ENCODE measurements at places on chromosomes 6 and 20.

- DNase-seq, result no peak
These were observed 21.9 kb upstream of the MBOAT1 start for GRCh38 chr6:20234136-20234535.

DNA sequence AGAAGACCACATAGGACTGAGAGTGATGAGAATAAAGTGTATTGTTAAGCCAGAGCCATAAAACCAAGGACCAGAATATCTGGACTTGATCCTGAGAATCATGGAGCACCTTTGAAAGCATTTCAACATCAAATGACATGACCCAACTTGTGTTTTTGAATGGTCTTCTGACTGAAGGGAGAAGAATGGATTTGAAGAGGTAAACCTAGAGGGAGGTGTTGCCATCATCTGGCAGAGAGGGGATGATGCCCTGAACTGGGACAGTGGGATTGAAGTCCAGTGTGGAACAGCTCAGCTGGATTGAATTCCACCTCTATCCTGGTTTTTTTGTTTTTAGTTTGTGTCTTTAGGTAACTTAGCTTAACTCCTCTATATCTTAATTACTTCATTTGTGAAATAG is 570.0 kb downstream of the TBC1D32 start:
- DNase-seq, result peak; percentile 18

- DNase-seq, result no peak
These were observed 1516.9 kb upstream of the DEFB115 start for GRCh38 chr20:29740601-29740950.

DNA sequence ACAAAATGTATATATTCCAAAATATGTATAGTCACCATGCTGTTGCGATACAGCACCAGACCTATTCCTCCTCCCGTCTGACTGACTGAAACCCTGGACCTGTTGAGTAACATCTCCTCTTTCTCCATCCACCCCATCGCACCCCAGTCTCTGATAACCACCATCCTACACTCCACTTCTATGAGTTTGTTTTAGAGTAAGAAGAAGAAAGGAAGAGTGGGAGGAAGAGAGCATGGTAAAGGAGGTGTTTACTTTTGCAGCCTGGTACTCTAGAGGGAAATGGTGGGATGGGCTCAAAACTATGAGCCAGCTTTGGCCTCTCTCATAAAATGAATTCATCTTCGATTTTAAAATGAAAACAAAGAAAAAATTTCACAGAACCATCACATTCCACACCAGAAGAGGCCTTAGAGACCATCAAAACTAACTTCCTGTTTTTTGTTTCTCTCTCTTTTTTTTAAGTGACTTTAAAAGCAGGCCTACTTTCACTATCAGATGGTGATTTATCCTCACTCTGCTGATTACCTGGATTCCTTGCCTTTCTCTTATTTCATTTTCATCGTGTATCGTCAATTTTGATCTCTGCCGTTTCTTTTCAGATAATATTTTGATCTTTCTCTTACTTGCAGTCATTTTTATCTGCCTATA is 16.8 kb upstream of the FUCA2 start:
- no peak for DNase-seq

DNA sequence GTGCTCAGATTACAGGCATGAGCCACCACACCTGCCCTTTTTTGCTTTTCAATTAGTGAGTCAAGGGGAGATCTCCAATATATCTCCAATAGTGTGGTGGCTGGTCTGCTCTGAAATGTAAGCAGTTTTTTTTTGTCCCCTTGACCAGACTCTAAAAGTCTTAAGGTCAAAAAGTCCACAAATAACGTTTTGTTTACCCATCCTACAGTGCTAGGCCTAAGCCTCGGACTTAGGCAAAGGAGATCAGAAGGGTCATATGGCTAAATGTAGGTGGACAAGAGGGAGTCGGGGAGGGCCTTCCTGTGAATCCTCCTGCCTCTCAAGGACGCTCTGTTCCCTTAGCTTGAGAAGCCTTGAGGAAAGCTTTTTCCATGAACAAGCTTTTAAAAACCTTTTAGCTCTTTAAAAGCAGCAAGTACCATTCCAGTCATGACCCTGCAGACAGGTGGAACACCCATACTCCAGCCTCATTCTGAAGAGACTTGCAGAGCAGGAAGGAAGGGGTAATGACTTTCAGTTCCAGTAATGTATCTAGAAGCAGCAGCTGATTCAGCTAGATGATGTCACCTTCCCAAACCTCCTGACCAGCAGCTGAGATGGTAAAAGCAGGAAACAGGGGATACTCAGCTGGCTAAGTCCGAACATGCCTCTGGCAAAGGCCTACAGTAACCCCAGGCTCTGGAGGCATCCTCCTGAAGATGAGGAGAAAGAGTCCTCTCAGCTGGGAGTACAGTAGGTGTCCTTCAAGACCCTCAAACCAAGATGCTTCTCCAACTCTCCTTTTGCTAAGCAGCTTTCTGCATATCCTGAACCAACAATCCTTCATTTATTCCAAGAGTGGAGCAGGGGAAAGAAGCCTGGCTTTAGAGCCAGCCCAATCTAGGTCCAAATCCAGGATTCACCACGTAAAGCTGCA is 23.6 kb downstream of the BCL2L1 start:
- DNase-seq, result peak; percentile 98

DNA sequence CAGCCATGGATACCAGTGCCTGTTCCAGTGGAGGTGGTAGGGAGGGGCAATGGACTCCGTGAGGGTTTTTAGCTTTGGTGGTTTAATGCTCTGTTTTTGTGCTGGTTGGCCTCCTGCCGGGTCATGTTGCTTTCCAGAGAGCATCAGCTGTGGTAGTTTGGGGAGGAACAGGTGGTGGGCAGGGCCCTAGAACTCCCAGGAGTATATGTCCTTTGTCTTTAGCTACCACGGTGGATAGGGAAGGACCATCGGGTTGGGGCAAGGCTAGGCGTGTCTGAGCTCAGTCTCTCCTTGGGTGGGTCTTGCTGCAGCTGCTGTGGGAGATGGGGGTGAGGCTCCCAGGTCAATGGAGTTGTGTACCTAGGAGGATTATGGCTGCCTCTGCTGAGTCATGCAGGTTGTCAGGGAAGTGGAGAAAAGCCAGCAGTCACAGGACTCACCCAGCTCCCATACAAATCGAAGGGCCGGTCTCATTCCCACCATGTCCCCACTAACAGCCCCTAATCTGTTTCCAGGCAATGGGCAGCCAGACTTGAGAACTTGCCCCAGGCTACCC is 38.9 kb downstream of the MRAP2 start:
- no peak for DNase-seq

- no peak for DNase-seq
These were observed 199.3 kb downstream of the RNGTT start for GRCh38 chr6:88764081-88764480.

GRCh38 chr6:95690328-95690727 is 113.0 kb downstream of the MANEA start:
- DNase-seq, result no peak

DNA sequence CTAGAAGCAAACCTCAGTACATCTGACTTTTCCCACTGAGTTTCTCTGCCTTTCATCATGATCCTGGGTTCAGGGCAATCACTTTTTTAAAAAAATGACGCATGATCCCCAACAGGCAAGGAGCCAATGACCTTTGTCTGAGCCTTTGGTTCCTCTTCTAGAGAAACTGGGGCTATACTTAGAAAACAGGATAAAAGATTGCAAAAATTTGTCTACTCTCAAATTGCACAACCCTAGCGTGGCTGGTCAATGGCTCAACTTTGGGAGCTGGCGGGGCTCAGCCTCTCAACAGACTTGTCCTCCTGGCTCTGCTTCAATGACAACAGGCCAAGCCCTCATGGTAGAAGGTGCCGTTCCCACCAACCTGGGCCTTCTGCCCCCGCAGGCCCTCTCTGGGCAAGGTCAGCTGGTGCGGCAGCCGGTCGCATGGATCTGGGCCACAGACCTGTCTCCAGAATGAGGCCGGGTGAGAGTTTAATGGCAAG is 48.7 kb downstream of the PDYN start:
- no peak for DNase-seq

GRCh38 chr6:37686111-37686510 is 11.6 kb downstream of the MDGA1 start:
- no peak for DNase-seq

DNA sequence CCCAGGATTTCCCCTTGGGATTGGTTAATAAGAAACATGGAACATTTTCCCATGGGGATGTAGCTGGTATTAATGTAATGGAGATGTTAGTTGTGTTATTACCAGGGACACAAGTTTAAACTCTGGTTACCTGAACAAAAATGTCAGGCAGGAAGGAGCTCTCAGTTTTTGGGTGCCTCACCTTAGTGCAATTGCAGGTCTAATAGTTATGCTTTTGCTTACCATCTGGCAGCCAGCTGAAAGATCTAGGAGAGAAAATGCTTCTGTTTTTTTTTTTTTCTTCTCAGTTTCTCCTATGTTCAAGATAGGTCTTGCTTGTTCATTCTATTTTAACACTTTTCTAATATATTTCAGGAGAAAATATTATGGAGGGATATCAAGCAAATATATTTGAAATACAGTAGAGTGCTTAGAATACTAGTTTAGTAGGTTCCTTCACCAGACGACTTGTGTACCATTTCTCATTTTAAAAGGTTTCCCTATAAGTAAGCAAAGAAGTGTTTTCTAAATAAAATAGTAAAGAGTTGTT is 4.2 kb upstream of the UBE2J1 start:
- no peak for DNase-seq

DNA sequence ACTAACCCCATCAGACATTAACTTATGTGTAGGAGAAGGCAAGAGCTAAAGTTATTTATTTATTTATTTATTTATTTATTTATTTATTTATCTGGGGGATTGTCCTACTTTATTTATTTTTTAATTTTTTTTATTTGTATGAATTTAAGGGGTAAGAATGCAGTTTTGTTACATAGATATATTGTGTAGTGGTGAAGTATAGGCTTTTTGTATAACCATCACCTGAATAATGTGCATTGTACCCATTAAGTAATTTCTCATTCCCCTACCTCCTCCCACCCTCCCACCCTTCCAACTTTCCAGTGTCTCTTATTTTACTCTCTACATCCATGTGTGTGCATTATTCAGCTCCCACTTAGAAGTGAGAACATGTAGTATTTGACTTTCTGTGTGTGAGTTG is 51.6 kb downstream of the SPTLC3 start:
- no peak for DNase-seq

DNA sequence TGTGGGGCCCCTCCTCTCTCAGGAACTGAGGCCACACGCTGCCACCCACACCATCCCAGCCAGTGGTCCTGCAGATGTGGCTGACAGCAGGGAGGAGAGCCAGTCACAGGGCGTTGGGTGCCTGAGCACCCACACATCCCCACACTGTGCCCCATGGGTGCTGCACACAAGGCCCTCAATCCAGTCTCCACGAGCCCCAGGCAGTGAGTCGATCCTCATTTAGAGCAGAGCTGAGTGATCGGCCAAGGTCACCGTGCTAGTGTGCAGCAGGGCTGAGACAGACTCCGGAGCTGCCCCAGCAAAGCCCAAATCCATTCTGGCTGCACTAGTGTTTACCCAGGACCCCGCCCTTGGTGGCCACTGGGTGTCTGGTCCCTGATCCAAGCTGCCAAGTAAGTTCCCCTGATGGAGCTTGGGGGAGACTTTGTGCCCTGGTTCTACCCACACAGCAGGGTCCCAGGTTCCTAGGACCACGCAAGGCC is 9.0 kb downstream of the C20orf203 start:
- no peak for DNase-seq

All from epithelial cell of prostate (primary cell).